ENCODE measurements at places on chromosomes 2 and 18.

DNA sequence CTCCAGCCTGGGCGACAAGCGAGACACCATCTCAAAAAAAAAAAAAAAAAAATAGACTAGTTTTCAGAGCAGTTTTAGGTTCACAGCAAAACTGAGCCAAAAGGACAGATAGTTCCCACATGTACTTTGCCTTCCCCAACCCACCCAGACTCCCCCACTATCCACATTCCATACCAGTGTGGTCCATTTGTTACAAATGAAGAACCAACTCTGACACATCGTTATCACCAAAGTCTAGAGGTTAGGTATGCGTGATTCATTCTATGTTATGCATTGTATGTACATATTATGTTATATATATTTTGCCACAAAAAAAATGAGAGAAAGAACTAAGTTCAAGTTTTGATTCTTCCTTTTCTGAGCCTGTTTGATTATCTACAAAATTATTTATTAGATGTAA, 3.5 kb downstream of the DUSP11 start:
- no peak for DNase-seq

GRCh38 chr18:25503567-25504081, 151.7 kb upstream of the ZNF521 start:
- DNase-seq, result no peak

DNA sequence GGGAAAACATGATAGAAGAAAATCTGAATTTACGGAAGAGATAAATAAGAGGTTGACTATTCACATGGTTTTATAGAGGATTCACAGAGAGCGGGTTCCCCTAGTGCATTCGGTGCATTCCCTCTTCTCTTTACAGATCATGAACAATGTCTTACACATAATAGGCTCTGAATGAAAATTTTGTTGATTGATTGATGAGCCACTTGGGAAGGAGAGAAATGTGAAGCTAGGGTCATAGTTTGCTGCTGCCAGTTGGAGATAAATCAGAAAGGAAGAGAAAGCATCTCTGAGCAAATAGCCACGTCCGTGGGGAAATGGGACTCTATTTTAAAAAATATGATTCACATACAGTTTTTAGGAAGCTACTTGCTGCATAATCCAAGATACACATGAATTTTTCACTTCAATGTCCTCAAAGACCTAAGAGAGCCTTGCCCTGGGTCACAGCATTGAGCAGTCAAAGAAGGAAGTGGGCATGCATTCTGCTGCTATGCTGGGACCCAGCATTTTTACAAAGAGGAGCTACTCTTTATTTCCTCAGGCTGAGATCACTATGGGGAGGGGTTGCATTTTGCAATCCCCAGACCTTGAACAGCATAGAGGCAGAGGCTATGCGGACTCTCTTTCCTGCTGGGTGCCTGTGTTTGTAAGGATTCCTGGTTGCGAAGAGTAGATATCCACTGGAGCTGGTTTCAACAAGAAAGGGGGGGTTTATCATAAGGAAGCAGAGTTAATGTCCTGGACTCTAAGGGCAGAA, 395.3 kb downstream of the TSN start:
- no peak for DNase-seq

DNA sequence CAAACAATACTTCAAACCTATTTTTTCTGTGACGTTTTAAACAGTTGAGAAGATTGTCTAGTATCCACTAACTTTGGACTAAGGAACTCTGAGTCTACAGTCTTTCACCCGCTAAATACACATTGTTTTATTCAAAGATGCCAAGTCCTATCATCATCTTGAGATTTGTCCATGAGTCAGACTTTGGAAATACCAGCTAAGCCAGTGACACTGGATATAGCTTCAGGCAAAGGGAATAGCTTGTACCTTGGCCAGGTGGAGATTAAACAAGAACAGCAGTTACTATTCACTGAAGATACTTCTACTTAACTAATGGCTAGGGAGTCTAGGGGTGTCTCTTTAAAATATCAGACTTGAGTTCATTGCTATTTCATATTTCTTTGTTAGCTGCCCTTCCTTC, 137.5 kb downstream of the COMMD1 start:
- no peak for DNase-seq

DNA sequence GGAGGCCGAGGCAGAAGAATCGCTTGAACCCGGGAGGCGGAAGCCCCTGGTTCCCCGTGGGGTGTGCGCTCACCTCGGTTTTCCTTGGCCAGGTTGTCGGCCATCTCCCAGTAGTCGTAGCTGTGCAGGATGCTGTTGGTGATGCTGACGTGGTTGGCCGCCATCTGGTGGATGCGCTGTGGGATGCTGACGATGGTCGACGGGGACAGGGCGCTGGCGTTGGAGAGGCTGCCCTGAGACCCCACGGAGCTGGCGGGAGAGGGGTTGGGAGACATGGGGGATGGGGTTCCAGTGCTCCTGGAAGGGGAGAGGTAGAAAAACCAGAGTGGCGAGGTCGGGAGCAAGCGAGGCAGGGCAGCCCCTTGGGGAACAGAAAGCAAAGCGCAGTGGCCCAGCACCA, 64.4 kb upstream of the REV1 start:
- no peak for DNase-seq

GRCh38 chr2:192828947-192829346, 634.2 kb upstream of the TMEFF2 start:
- no peak for DNase-seq

- no peak for DNase-seq
Measured at GRCh38 chr2:44009136-44009735, 13.4 kb upstream of the LRPPRC start.

All from activated CD8-positive, alpha-beta memory T cell treated with anti-CD3 and anti-CD28 coated beads for 1 hour (primary cell).